ENCODE measurements at places on chromosomes 13 and 19.

DNA sequence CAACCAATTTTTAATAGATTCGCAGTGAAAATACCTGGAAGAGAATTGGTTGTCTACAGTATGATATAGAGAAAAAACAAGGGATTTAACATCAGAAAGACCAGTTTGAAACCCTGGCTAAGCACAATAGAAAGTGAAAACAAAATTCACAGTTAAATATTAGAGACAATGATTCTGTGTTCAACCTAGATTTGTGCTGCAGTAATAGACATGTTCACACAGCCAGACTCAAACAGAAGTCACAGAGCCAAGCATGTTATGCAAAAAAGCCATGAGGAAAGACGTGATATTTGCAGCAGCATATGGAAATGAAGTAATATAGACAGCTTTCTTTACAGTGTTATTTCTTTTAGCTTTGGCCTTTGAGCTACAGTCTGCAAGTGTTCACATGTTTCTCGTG, 48.1 kb downstream of the SCEL start:
- DNase-seq = no peak

- DNase-seq = no peak
Measured at GRCh38 chr13:113851480-113851803, 12.4 kb downstream of the GAS6 start.

GRCh38 chr19:31938675-31939074, 406.7 kb upstream of the ZNF507 start:
- DNase-seq = no peak

GRCh38 chr13:100443998-100444328, 144.6 kb downstream of the GGACT start:
- DNase-seq = no peak

Measured in amniotic stem cell (primary cell).